ENCODE measurements at places on chromosomes 5 and 9.

- DNase-seq = no peak
Measured at GRCh38 chr5:9381464-9381863, 164.4 kb downstream of the SEMA5A start.

DNA sequence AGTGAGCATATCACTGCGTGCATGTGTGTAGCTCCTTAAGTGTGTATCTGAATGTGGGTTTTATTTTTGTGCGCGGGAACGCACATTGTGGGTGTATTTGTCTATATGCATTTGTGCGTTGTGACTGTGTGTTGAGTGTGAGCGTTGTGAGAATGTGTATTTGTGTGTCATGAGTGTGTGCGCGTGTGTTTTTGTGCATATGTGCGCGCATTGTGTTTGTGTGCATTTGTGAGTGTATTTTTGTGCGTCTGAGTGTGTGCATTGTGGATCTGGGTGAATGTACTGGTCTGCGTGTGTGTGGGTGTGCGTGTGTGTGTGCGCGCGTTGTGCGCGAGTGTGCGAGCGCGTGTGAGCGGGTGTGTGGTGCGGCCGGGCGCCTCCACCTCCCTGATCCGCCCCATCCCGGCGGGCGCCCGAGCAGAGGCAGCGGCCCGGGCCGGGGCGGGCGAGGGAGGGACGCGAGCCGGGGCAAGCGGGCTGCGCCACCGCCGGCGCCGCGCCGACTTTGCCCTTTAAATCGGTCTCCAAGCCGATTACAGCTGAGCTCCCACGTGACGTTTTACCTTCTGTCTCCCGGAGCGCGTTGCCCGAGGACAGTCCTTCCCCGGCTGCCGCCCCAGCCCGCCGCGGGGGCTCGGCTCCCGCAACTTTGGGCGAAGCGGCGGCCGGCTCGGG is at the start of gene RASGRF2:
RASGRF2 (plus strand) TSS at position 596 of the 675 bp plus-strand sequence. CDS start 376 bp downstream, outside the sequence.
- DNase-seq = peak; percentile 64

- DNase-seq = no peak
Measured at GRCh38 chr9:89046832-89047231, 55.6 kb downstream of the S1PR3 start.

DNA sequence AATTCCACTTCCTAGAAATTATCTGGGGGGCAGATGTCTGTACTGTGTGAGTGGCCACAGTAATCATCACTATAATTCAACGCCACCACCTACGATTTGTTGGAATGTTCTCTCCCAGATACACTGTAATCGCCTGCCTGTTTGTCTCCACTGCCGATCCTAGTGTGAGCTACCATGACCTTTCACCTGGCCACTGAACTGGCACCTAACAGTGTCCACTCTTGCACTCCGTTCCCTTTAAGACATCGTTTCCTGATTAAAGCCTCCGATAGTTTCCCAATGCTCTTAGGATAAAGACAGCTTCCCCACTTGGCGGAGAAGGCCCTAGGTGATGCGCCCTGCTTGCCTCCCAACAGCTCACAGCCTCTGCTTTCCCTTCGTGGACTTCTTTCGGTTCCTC is 4.0 kb downstream of the PHYKPL start:
- DNase-seq = no peak

Data from activated naive CD8-positive, alpha-beta T cell treated with anti-CD3 and anti-CD28 coated beads, Interleukin-2, amount 50 U/mL, for 24 hours (primary cell).